ENCODE measurements at places on chromosomes 11 and 22. TPM values are rescaled to one million over a fixed set of nuclear protein-coding genes. Genes with fewer than 3 reads are reported as not detected.

- no peak for DNase-seq
These were observed 6.4 kb downstream of the CLMP start for GRCh38 chr11:123188508-123189165.

GRCh38 chr11:83070731-83071566 lies 748 bp downstream of the RAB30 start:
- DNase-seq = peak; percentile 61

- DNase-seq = no peak
These were observed 680.3 kb downstream of the NTM start for GRCh38 chr11:132050577-132051165.

- no peak for DNase-seq
These were observed 4.8 kb upstream of the CKAP5 start for GRCh38 chr11:46850829-46851380.

The HARBI1 gene
- 3.5 TPM for polyA plus RNA-seq

The NEAT1 gene
- 88.9 TPM for polyA plus RNA-seq

All from hindlimb muscle (tissue), 1 donor.